Activated CD4-positive, alpha-beta T cell treated with anti-CD3 and anti-CD28 coated beads, Interleukin-2, amount 10 ng/mL, durations not matched to agents 7 days and 5 days (primary cell): ENCODE measurements at places on chromosomes 4 and X.

- DNase-seq = no peak
Measured at GRCh38 chr4:4535590-4535989, 6.3 kb downstream of the STX18 start.

- DNase-seq = no peak
Measured at GRCh38 chr4:1451752-1452122, 45.5 kb upstream of the NKX1-1 start.

GRCh38 chr4:165909947-165910346, 36.9 kb downstream of the TLL1 start:
- no peak for DNase-seq

DNA sequence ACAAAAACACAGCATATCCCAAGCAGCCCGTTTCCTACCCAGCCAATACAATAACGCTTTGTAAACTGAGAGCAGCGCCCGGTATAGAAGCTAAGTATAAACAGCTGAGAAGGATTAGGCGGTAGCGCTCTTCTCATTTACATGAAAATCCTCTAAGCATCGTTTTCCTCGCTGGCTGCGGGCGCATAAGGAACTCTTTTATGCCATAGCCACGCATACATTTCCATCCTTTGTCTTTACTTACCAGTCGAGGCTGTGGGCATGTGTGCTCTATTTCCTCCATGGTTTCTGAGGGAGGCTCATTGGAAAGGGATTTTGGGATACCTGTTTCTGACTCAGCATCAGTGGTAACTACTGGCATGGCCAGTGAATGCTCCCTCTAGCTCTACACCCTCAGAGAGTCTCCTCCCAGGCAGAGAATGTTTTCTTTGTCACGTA, 383 bp downstream of the PCYT1B start:
- DNase-seq = peak; percentile 5

DNA sequence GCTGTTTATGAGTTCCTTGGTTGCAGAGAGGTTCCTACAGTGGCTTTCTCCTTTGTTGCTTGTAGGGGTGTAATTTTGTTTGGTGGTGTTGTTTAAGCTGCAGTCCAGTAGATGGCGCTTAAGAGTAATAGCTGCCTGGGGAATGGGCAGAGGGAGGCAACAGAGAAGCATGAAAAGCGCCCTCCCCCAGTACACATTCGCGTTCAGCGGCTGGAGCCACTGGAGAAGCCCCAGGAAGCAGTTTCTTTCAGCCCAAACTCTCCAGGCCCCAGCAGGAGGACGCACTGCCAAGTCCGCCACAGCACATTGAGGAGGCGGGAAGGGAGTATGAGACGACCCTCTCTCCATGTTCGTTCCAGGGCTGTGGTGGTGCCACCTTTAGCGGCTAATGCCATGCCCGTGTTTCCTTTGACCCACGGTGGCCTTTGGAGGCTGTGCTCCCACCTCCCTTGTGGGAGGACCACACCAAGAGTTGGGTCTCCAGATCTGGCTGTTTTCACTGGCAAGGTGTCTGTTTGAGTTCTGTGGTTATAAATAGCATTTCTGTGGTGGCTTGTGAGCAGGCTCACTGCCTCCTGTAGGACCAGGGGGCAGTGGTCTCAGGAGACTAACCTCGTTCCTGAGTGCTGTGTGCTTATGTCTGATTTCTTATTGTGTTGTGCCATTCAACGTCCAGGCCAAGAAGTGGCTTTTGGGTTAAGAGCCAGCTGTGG, 252.3 kb downstream of the ARHGAP10 start:
- DNase-seq = peak; percentile 35

DNA sequence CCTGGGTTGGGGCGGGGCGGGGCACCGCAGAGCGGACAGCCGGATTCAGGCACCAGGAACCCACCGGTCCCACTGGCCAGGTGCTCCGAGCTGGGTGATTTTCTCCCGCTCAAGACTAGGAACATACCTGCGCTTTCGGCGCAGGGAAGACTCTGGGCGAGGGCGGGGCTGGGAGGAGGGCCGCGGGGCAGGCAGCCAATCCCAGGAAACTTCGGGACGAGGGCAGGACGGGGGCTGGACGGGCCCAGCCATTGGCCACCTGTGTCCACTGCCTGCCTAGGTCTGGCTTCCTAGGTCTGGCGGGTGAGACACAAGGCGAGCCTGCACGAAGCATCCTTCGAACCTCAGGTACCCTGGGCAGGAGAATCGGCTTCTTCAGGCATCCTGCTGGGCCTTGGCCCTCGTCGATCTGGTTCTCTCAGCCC, 274 bp upstream of the ERVMER34-1 start:
- DNase-seq = no peak

DNA sequence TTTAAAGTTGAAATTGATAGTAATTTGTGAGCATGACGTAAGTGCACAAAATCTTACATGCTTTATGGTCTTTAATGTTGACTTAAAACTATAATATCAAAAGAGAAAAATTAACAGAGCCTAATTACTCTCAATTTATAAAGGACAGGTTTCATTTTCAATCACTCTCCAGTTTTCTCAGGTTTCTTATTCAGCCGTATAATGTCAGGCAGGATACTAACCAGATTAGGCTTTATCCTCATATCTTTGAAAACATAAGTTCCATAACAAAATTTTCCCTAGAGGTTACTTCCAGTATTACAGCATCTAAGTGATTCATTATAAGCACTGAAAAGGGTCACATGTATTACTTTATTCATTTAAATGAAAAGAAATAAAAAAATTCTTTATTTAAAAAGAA, 492.1 kb downstream of the PACRGL start:
- no peak for DNase-seq

DNA sequence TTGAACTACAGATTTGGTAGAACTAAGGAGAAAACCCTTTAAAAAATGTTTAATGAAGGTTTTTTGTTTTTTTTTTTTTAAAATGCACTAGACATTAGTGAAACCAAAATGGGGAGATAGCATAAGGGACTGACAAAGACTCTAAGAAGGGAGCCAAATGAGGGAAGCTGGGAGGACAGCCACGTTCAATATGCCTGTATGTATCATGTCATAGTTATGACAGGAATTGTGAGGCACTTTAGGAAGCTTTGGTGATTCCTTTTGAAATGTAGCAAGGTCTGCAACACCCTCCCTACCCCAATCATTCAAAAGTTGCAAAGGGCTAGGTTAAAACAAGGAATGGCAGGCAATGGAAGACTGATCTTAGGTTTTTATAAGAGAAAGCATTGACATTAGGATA, 526.0 kb downstream of the TLL1 start:
- no peak for DNase-seq

DNA sequence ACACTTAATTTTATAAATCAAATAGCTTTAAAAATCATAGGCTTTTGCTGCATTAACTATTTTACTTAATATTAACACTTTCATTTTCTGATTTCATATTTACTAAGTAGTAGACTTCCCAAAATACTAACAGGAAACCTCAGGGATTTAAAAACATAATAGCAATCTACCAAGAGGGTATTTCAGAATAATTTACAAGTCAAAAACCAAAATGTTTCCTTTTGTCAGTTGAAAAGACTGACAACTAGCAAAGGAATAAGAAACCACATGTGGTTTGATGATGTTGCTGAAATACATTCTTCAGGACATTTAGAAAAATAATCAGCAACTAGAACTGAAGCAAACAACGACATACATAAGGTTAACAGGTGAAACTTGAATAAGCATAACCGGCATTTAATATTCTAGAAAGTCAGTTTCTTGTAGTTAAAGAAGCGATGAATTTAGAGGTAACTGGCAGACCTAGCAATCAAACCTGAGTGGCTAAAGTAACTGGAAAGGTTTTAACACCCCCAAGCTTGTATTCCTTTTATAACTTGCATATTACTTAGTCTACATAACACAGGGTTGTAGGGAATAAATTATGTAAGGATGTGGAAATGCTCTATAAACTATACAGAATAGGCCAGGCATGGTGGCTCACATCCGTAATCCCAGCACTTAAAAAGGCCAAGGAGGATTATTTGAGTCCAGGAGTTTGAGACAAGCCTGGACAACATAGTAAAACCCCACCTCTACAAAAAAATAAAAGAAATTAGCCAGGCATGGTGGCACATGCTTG, 40.0 kb downstream of the DHX15 start:
- DNase-seq = no peak

GRCh38 chr4:154076921-154077320, 288.0 kb upstream of the SFRP2 start:
- no peak for DNase-seq

- DNase-seq = peak; percentile 43
Measured at GRCh38 chr4:52659001-52659721, at the start of gene USP46. USP46 (minus strand) TSS chr4:52659301; CDS start chr4:52659150, 151 bp downstream.
